ENCODE measurements at places on chromosomes 16 and 17.
A peak's percentile ranks its signal among the peaks of the same experiment; 100 is the strongest.

GRCh38 chr17:39848600-39848999 lies 15.5 kb downstream of the IKZF3 start:
- DNase-seq = no peak

GRCh38 chr17:66807182-66807581 lies 27.7 kb upstream of the CACNG5 start:
- no peak for DNase-seq

DNA sequence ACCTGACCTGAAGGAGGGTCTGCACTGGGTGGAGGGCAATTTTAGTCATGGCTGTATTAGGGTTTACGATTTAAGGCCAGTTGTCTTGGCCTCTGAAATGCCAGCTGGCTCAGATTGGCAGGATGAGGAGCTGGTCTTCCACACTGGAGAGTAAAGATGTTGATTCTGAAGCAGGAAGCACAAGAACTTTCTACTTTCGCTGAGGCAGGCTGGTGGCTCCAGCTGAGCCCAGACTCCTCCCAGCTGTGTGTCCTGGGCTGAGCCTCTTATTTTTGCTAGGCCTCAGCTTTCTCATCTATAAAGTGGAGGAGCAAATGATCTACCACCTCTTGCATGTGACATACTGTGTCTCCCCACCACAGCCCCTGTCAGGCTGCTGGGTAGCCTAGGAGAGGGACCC lies 74.4 kb downstream of the MRM1 start:
- no peak for DNase-seq

DNA sequence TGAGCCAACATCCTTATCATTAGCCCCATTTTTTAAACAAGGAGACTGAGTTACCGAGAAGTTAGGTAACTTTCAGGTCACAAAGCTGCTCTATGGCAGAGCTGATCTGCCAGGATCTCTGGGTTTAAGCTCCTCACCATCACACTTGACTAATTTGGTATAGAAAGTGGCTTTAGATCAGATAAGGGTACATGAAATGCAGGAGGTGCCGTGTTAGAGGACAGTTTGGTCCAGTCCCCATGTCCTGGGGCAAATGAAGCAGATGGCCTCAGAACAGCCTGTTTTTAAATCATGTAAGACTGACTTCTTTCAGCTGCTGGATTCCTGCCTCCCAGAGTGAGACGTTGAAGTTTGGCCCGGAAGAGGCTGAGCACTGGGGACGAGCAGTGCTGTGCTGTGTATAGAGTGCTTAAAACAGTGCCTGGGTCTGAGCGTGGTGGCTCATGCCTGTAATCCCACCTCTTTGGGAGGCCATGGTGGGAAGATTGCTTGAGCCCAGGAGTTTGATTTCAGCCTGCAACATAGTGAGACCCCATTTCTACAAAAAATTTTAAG lies 187.0 kb upstream of the CACNG3 start:
- no peak for DNase-seq

- DNase-seq = no peak
These were observed 47.3 kb downstream of the TOM1L2 start for GRCh38 chr17:17924857-17925250.

GRCh38 chr17:76481071-76481655 lies 13.8 kb downstream of the AANAT start:
- DNase-seq = no peak

DNA sequence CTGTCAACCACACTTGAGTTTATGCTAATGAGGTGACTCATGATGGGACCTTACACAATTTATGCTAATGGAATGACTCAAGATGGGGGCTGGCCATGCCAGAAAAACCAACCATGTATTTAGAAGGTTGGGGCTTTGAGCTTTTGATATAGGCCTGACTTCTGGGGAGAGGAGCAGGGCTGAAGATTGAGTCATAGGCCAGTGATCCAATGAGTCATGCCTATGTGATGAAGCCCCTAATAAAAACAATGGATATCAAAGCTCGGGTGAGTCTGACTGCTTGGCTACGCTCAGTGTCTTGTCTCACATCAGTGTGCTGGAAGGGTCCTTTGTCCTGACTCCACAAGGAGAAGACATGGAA lies 7.3 kb downstream of the MFSD6L start:
- DNase-seq = peak; percentile 26

GRCh38 chr17:52105591-52105990 lies 52.9 kb downstream of the CA10 start:
- no peak for DNase-seq

GRCh38 chr17:29603109-29603674 lies 10.3 kb downstream of the ANKRD13B start:
- no peak for DNase-seq

- DNase-seq = no peak
These were observed 14.6 kb downstream of the KCNJ16 start for GRCh38 chr17:70089513-70090148.

DNA sequence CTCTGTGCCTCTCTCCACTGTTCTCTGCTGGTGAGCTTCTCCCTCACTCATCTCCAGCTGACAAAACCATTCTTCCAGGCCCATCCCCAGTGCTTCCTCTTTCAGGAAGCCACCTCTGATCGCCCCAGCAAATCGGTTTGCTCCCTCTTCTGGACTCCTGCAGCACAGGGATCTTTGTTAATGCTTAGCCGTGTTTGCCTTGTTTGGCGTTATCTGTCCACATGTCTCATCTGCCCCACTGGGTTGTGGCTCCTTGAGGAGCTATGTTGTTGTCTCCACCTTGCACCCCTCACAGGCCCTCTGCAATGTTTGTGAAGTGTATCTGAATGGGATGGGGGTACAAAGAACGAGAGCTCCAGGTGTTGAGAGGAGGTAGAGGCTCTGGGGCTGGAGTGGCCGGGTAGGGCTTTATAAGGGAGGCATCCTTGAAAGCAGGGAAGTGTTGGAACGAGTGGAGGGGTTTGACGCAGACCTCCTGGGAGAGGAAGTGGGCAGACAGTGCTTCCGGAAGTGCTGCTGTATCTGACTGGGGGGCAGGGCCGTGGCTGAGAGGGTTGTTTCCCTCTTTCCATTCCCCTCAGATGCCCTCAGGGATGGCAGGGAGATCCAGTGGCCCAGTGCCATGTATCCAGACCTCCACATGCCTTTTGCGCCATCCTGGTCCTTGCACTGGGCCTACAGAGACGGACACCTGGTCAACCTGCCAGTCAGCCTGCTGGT lies 27.8 kb downstream of the CASKIN2 start:
- no peak for DNase-seq

DNA sequence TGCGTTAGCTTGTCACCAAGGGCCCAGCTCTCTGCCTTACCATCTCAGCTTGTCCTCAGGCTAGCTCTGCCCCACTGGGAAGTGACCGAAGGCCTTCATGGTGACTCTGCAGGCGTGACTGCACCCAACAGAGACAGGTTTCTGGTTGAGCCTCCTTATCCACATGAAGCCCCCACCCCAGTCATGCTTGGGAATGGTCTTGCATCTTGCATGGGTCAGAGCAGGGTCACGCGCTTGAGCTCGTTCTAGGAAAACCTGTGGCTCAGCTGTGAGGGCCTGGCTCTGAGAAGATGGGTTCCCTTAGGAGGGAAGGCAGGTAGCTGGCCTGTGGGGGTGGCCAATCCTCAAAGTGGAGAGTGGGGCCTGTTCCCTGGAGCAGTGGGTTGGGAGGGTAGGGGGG lies 122.8 kb downstream of the BANP start:
- no peak for DNase-seq

DNA sequence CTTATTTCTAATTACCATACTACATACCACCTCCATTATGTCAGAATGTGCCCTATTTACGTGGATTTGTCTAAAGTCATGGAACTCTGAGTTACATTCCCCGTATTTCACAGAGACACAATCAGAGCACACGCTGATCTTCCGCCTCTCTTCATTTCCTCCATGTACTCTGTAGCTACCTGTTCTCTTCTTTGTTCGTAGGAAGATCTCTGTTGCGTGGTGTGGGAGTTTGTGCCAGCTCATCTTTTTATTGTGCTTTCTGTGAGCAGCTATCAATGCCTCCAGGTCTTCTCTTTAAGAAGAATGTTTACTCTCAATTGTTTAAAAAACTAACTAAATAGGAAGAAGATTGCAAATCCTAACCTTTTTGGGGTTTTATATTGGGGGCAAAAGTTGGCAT lies 26.9 kb downstream of the NLRC5 start:
- no peak for DNase-seq

DNA sequence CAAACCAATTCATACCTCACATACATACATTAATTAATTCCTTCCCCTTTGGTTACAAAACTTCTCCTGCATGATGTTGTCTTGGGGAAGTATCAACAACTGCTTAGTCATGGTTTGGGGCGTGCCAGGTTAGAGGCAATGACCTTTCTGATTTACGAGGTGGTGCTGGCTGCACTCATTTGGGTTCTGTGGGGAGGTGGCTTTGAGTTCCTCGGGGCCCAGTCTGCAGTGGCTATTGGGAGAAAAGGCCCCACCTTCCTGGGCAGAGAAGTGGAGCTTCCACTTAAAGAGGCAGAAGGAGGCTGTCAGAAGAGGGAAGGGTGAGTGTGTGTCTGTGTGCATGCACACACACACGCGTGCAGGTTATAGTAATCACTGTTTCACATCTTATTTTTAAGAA lies 10.2 kb upstream of the ETV4 start:
- no peak for DNase-seq

DNA sequence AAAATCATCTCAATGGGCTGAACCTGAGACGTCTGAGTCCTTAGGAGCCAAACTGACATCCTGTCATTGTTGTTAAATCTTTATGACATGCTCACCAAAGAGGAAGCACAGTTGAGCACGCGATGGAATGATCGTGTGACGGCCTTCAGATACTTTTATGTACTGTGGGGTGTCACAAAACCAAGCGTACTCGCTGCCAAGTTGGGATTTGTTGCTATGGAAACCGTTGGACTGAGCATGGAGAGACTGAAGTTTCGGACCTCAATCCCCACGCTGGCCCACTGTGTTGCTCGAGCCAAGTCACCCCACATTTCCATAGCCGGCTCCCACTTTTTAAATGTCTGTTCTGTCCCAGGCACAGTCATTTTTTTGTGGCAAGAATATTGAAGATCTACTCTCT lies 222.8 kb upstream of the SDK2 start:
- no peak for DNase-seq

DNA sequence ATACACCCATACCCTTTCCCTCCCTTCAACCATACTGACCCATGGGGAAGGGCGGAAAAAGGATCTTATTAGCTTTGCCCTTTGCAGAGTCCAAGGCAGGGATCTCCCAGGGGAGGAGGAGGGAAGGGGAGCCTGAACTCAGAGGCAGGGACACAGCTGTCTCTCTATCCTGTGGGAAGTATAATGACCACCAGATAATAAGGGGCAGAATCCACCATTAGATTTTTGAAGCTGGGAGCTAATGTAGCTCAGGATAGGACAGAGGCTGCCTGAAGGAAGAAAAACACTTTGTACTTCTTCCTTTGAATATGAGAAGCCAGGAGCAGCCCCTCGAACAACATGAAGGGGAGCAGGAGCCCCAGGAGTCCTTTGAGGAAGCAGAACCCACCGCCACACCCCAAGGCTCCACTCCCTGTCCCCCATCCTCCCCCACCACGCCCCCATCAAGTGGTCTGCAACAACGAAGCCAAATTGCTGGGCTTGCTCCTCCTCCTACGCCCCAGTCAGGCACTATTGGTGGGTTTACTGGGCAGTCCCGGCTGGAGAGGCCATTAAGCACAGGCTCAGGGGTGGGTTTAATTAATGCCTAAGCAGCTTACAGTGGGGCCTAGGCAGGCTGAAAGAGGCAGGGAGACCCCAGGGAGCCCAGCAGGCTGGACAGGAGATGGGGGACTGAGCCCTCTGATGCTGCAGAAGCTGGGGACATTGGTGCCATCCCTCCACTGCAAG lies 5.3 kb downstream of the MPP2 start:
- DNase-seq = no peak

DNA sequence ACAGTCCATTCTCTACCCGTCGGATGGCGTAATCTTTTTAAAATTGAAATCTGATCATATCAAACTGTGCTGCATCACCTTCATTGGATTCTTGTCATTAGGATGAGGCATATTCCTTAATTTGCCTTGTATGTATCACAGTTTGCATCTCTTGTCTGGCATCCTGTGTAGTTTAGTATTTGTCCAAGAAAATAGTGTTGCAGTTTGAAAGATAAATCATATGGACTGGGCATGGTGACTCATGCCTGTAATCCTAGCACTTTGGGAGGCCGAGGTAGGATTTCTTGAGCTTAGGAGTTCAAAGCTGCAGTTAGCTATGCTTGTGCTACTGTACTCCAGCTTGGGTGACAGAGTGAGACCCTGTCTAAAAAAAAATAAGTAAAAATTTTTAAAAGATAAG lies 5.8 kb upstream of the RSL1D1 start:
- DNase-seq = no peak

DNA sequence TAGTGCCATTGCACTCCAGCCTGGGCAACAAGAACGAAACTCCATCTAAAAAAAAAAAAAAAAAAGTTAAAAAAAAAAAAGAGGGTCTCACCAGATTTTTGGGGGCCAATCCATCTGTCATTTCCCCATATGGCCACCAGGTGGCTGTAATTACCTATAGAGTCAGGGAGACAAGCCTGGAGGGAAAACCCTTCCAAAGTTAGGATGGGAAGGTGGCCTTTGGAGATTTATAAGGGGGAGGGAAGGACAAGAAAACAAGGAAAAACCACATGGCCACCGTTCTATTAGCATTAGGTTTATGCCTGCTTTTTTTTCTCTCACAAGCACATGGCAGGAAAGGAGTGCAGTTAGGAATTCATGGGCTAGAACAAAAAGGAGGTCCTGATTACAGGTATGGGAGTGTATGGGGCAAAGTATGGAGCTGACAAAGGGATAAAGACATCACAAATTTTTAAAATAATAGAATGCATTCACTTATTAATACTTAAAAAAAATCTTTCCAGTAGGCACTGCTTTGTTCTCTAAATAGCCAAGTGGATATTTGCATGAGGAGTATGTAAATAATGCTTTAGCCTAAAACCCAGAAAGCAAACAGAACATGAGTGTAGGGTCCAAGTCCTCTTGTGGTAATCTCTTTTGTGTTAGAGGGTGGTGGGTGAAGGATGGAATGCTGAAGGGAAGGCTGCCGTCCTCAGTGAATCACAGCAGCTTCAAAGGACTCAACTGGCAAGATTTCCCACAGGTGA lies 5.1 kb downstream of the CYB5D1 start:
- DNase-seq = no peak

- DNase-seq = no peak
These were observed 24.2 kb downstream of the B9D1 start for GRCh38 chr17:19338031-19338990.

GRCh38 chr16:57357330-57358085 lies 1.1 kb upstream of the CCL22 start:
- no peak for DNase-seq

Data from non-pigmented ciliary epithelial cell (primary cell).